ENCODE measurements at places on chromosomes 7 and 10.

DNA sequence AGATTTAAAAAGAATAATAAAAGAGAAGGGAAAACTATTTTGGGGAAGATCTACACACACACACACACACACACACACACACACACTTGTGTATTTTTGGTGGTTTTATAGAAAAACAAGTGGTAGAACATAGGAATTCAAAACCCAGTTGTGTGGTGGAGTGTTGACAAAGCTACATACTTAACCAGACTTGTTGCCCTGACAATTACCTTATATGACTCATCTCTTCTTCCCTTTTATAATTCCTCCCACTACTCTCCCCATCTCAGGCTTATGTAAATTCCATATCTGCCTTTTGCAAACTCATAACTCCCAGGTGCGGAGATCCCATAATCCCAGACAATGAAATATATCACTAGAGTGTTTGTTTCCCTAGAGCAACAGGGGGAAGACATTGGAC lies 873.7 kb downstream of the NXPH1 start:
- peak; percentile 7 for DNase-seq

GRCh38 chr10:83427101-83427500 lies 712.2 kb upstream of the GHITM start:
- no peak for DNase-seq

- no peak for DNase-seq
Observed at GRCh38 chr10:70917226-70917625, 28.9 kb upstream of the PCBD1 start.

DNA sequence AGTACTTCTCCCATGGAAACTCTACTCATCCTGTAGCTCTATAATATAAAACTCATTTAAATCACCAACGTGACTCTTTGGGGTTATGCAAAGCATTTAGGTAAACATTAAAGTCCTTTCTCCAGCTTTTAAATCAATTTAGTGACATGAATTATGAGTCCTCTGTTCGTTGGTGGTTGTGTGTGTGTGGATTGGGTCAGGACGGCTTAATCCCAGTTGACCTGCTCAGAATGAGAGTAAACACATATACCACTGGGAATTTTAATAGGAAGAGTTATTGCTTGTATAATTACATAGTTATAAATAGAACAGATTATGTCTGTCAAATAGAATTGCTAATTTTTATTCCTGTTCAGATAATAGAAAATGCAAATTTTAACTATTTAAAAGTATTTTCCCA lies 30.7 kb upstream of the ADCY1 start:
- no peak for DNase-seq

GRCh38 chr10:73843261-73843660 lies 31.1 kb downstream of the CAMK2G start:
- DNase-seq, result no peak
